ENCODE measurements at places on chromosomes 1 and 21.

GRCh38 chr21:25273959-25274358, 333.3 kb downstream of the MRPL39 start:
- no peak for DNase-seq

DNA sequence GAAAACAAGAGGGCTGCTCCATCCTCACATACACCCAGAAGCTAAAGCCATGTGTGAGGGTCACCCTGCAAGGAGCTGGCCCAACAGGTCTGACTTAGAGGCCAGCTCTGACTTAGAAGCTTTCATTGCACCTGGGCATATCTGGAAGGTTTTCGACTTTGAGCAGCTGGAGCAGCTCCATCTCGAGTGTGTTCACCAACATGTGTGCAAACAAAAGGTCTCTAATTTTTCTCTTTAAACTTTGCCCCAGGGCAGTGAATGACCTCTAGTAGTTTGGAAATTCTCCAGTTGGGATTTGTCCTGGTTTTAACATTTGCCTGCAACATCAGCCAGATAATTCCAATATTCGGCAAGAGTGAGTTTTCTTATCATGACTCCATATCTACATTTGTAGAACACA, 108.3 kb downstream of the TNR start:
- no peak for DNase-seq

DNA sequence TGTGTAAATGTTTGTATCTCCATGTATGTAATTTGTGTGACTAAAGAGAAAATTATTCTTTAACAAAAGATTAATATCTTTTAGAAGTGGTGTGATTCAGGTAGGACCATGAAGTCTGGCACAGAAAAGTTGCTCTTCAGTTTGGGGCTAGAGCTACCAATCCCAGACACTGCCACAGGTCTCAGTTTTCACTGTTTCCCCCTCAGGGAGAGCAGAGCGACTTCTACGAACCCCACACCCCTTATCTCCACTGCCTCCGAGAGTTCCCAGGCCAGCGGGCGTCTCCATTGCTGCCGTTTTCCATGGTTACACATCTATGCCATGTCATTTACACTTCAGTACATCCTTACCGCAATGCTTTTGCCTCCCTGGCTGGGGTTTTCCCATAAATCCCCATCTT, 93.0 kb upstream of the SMYD2 start:
- no peak for DNase-seq

DNA sequence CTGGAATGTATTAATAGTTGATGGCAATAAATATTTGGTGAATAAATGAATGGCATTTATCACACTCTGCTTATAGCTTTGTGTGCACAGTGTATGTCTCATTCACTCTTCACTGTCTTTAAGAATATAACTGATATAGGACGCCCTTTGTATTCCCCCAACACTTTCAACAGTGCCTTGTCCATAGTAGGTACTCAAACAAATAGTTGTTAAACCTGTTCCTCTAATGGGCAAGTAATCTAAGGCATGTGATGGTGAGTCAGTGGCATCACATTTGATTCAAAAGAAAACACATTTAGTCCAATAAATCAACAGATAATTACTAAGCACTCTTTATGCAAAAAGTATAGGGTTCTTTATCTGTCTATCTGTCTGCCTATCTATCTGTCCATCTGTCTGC, 11.2 kb upstream of the RXRG start:
- DNase-seq = no peak

DNA sequence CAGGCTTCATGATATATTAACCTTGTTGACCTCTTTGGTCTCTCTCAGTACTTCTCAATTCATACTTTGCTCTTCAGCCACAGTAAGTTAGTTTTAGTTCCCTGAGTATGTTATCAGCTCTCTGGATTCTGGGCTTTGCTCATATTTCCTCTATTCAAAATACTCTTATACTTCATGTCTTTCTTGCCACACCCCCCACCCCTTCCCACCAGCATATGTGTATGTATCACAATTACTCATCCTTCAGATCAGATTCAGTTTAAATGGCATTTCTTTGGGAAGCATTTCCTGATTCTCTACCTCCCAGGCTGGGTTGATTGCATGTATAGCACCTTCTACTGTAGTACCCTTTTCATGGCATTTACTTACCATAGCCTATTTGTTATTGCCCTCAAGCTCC, 28.3 kb downstream of the SLC30A7 start:
- no peak for DNase-seq

GRCh38 chr21:29196670-29197191, 66.3 kb downstream of the MAP3K7CL start:
- no peak for DNase-seq

GRCh38 chr21:15695241-15695640, 34.5 kb upstream of the USP25 start:
- DNase-seq = no peak

- DNase-seq = no peak
Measured at GRCh38 chr1:8889103-8889846, 10.8 kb upstream of the ENO1 start.

DNA sequence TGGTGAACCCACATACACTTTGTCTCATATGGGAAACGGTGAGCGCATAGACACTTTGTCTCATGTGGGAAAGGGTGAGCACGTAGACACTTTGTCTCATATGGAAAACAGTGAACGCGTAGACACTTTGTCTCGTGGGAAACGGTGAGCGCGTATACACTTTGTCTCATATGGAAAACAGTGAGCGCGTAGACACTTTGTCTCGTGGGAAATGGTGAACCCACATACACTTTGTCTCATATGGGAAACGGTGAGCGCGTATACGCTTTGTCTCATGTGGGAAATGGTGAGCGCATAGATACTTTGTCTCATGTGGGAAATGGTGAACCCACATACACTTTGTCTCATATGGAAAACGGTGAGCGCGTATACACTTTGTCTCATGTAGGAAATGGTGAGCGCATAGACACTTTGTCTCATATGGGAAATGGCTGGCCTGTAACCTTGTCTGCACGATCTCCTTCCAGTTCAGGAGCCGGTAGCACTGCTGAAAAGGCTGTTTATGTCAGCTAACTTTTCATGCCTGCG, 50.7 kb upstream of the TRAPPC10 start:
- DNase-seq = no peak

GRCh38 chr1:200767321-200767720, 28.6 kb downstream of the CAMSAP2 start:
- no peak for DNase-seq

- no peak for DNase-seq
Measured at GRCh38 chr1:55134152-55134808, 80.9 kb downstream of the USP24 start.

DNA sequence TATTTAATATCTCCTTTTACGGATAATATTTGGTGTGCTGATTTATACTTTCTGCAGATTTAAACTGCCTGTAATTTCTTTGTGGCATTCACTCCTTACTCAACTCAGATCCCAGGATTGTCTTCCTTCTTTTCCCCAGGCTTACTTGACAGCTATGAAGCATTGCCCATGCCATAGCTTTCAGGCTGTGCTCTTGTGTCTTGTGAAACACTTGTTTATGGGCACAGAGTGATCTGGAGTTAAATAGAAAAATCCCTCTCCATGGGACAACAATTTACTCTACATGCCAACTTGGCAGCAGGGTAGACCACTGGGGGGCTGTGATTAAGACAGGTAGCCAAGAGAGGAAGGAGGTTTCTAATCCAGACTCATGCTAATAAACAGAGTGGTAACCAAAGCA, 57.4 kb downstream of the PPP1R12B start:
- DNase-seq = no peak

DNA sequence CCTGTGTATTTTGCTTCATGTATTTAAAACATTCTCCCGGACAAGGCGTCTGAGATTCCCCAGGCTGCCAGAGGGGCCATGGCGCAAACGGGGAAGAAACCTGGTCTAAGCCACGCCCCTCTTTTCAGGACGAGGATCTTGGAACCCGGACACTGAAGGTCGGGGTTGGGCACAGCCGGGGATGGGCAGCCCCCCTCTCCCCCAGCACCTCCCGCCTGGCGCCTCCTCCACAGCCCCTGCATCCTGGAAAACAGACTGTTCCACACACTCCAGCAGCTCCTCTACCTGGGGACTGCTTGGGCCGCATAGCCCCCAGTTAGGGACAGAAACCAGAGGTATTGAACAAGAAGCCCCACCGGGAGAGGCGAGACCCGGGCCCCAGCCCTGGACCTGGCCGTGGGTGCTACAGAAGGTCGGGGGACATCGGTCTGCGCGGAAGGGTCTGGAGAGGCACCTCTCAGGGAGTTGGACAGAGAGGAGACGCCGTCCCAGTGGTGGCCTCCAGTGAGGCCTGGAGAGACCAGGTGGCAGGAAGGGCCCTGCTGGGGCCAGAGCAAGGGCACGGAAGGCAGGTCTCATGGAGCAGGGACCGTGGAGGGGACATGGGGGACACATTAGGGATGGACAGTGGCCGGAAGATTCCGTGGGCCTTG, 5.4 kb downstream of the TP73 start:
- DNase-seq = no peak

- no peak for DNase-seq
Measured at GRCh38 chr1:205235951-205236350, 8.2 kb downstream of the TMCC2 start.

GRCh38 chr1:56868761-56869160, 14.2 kb downstream of the C8A start:
- no peak for DNase-seq

DNA sequence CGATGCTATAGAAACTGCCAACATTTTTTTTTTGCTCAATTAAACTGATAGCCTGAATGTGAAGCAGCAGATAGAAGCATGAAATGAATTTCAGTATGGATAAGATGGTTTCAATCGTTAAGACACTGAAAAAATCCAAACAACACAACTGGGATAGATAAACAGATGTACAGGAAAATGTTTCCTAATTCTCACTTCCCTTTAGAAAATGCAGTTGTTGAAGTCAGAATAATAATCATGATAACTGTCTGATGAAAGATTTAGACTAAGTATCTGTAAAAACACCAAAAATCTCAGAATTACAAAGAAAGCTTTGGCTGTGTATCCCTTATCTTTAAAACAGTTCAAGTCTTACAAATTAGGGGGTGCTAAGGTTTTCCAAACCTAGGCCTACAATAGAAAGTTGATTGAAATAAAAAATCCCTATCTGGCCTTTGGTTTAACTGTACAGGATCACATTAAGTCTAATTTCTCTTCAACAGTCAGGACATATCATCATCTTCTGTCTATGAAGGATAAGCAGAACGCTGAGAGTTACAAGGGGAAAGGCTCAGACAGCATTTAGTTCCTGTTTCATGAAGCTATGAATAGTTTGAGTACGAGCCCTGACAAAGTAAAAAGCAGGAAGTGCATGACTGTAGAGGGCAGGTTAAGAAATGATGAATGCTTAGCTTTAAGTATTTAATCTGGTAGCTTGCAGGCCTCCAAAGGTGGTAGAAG, 203.2 kb downstream of the APP start:
- DNase-seq = peak; percentile 10

GRCh38 chr1:200971955-200972711, 51.4 kb downstream of the KIF21B start:
- DNase-seq = peak; percentile 61

GRCh38 chr1:93358293-93358692, 12.6 kb downstream of the DR1 start:
- DNase-seq = no peak

GRCh38 chr1:90613371-90613770, 103.7 kb downstream of the BARHL2 start:
- DNase-seq = no peak

DNA sequence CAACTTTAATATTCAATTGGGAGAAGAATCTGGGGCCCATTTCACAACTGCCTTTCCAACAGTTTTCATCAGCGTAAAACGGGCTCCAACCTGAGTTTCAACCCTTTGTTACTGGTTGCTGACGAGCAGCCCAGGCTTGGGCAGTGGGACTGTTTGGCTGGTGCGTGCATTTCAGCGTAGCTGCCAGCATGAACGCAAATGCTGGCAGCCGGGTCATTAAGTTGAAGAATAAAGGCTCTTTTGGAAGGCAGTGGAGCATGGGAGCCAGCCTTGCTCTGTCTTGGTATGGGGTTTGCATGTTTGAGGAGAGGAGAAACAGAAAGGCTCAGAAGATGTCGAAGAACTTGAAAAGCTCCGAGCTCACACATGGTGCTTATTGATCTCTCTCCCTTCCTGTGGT, 40.7 kb downstream of the WDR3 start:
- DNase-seq = no peak

DNA sequence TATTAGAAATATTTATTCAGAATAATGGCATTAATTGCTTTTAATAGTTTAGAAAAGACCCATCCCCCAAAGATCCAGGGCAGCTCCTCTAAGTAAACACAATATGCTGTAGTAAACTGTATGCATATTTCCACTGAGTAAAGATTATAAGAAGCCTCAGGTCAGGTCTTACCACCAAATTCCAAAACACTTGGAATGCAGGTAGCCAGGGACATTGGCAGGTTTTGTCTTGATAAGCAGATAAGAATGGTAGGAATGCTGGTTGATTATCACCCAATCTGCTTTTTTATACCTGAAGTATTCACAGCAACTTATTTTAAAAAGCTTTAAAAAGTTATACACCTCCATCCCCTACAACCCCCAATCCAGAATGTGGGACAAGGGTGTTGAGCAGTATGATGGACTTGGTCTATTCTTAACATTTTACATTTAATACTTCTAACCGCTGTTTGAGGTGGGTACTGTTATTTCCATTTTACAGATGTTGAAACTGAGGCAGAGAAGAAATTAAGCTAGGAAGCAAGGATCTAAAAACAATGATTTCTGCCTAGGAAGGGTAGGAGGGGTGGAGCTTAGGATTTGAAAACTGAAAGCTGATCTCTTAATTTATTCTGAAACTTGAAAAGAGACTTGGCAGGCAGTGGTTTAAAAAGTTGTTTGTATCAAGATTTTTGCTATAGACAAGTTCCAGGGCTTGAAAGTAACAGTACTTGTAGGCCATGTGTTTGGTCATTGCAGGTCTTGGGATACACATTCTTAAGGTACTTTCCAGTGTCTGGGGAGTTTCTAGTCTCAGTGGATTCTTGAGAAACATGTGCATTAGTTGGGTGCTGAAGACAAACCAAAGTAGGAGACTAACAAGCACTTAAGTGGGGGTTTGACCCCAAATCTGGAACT, 15.6 kb upstream of the THEM4 start:
- DNase-seq = no peak

DNA sequence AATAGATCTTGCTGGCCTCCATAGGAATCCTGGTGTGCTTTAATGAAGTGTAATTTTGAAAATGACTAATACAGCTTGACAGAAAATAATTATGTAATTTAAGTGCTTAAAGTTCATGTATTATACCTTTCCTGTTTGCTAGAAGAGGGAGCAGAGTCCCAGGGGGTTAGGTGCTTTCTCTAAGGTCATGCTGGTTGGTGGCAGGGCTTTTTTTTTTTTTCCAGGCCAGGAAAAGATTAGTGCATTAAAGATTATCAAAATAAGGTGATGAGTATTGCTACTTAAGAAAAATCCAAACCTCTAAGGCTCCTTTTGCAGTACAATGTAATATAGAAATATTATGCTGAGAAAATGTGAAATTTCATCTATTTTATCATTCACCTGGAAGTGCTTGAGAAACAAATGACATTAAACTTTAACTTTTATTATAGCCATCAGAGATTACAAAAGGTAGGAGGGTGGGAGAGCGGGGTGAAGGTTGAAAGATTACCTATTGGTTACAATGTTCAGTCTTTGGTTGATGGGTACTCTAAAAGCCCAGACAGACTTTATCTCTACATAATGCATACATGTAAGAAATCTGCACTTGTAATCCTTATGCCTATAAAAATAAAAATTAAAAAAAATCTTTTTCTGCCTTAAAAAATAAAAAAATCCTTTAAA, 110.8 kb downstream of the RABGAP1L start:
- DNase-seq = no peak

GRCh38 chr1:45216200-45216541, 9.8 kb upstream of the ZSWIM5 start:
- no peak for DNase-seq

- DNase-seq = no peak
Measured at GRCh38 chr1:901108-901859, 22.4 kb upstream of the SAMD11 start.

GRCh38 chr1:5221451-5221850, 567.0 kb downstream of the AJAP1 start:
- DNase-seq = no peak
